ENCODE measurements at places on chromosomes 13 and 19.

GRCh38 chr13:99658261-99658991 is 157.2 kb downstream of the TM9SF2 start:
- DNase-seq: peak; percentile 54

GRCh38 chr19:18408053-18408476 is 10.6 kb upstream of the LRRC25 start:
- no peak for DNase-seq

GRCh38 chr13:39054112-39054511 is 15.9 kb downstream of the NHLRC3 start:
- DNase-seq: no peak

- peak; percentile 76 for DNase-seq
Observed at GRCh38 chr13:40776681-40777165, 5.7 kb upstream of the MRPS31 start.

- DNase-seq: no peak
Observed at GRCh38 chr13:43731296-43731695, 55.5 kb downstream of the ENOX1 start.

GRCh38 chr19:47839913-47840312 is 18.2 kb downstream of the CRX start:
- DNase-seq: no peak

DNA sequence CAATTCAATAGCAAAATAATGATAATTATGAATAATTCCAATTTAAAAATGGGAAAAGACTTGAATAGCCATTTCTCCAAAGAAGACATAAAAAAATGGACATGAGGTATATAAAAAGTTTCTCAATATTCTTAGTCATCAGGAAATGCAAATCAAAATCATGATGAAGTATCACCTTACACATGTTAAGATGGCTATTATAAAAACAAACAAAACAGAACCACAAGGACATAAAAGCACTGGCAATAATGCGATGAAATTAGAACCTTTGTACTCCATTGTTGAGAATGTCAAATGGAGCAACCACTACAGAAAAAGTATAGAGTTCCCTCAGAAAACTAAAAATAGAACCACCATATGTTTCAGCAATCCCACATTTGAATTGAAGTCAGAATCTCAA is 1186.1 kb downstream of the SLITRK5 start:
- peak; percentile 54 for DNase-seq

DNA sequence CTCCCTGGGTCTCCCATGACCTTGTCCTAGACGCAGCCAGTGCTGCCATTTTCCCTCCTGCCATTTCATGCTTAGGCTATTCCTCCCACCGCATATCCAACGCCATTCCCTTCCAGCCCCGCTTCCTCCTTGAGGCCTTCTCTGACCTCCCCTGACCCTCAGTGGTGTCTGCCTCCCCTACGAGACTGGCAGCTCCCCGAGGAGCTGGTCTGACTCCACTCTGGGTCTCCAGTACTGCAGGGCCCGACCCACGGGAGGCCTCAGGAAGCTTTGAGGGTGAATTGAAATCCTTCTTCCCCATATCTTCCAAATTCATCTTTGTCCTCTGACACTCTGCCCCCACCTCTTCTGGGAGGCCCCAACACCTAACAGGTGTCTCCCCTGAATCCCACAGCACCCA is 708 bp downstream of the KLK15 start:
- no peak for DNase-seq

DNA sequence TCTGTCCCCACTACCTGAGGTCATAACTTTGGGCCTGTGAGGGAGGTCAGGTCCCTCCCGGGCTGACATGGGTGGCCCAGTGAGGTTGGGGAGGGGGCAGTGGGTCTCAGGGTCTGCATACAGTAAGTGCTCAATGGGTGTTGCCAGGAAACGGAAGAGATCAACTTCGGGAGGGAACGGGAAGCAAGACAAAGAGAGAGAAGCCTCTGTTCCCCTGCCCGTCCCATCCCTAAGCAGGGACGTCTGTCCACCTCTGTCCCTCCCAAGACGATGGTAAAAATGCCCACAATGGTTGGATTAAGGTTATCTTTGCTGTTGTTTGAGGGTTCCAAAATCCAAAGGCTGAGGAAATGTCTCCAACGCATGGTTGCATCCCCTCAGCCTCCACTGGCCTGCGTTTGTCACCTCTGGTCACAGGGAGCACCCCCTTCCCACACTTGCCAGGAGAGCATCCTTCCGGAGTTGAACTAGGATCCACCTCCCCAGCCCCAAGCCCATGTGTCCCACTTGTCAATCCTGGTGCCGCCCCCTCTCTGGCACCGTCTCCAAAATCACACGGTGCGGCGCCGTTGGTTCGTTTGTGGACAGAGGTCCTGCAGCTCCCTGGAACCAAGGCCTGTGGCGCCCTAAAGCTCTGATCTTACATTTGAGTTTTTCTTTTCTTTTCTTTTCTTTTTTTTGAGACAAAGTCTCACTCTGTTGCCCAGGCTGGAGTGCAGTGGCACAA is 774 bp upstream of the HOMER3 start:
- DNase-seq: no peak

DNA sequence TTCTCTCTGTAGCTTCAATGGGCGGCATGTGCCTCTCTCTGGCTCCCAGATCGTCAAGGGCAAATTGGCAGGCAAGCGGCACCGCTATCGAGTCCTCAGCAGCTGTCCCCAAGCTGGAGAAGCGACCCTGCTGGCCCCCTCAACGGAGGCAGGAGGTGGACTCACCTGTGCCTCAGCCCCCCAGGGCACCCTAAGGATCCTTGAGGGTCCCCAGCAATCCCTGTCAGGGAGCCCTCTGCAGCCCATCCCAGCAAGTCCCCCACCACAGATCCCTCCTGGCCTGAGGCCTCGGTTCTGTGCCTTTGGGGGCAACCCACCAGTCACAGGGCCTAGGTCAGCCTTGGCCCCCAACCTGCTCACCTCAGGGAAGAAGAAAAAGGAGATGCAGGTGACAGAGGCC is 1.7 kb downstream of the POLR1G start:
- no peak for DNase-seq

GRCh38 chr19:18910801-18911436 is 8.3 kb downstream of the COPE start:
- DNase-seq: no peak

GRCh38 chr13:50701469-50701868 is 142.0 kb downstream of the DLEU7 start:
- no peak for DNase-seq

DNA sequence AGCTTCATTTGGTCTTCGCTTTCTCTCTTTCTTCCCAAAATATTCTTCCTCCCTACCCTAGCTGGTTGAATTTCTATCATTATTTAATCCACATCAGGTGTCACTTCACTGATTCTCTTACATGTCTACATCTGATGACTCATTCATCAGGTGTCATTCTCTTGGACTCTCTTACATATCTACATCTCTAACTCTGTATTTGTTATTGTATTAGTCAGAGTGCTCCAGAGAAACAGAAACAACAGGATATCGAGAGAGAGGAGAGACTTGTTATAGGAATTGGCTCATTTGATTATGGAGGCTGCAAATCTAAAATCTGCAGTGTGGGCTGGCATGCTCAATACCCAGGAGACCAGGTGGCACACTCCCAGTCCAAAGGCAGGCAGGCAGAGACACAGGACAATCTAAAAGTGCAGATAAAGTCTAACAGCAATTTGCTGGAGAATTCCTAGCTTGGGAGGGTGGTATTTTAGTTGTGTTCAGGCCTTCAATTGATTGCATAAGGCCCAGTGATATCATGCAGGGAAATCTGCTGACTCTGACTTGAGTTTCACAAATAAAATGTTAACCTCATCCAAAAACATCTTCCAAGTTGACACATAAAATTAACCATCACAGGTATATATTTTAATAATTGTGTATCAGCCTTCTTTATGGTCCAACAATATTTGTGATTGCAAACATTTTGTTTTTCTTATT is 541.4 kb upstream of the SLITRK5 start:
- peak; percentile 49 for DNase-seq

GRCh38 chr19:13087295-13087694 is 15.4 kb downstream of the LYL1 start:
- DNase-seq: no peak

GRCh38 chr13:66899955-66900354 is 330.2 kb downstream of the PCDH9 start:
- DNase-seq: no peak

GRCh38 chr13:102642475-102642874 is 45.7 kb downstream of the TPP2 start:
- DNase-seq: peak; percentile 31

GRCh38 chr19:35733180-35734125 is 8.8 kb downstream of the IGFLR1 start:
- no peak for DNase-seq

GRCh38 chr19:14775869-14776586 is 2.3 kb downstream of the ADGRE2 start:
- DNase-seq: no peak

- DNase-seq: peak; percentile 32
Observed at GRCh38 chr13:76884186-76884906, 1.9 kb downstream of the KCTD12 start.

DNA sequence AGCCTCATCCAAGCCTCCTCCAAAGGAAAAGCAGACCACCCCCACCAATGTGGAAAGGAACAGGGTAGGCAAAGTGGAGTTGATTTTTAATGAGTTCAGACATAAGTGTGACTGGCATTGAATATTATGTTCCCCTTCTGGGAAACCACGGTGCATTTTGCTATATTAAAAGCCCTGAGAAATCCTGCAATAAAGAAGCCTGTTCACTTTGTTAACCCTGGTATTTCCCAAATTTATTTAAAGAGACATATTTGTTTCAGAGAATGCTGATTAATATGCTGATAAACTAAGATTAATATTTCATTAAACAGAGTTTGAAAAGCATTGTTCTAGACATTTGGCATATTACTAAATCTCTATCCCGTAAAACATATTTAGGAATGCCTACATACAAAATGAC is 151.4 kb downstream of the FGF14 start:
- no peak for DNase-seq

- peak; percentile 99 for DNase-seq
Observed at GRCh38 chr13:113837560-113838355, 26.1 kb downstream of the GAS6 start.

GRCh38 chr13:26653310-26653709 is 95.8 kb downstream of the WASF3 start:
- DNase-seq: no peak

- DNase-seq: no peak
Observed at GRCh38 chr19:39194832-39195542, 1.8 kb upstream of the NCCRP1 start.

- peak; percentile 68 for DNase-seq
Observed at GRCh38 chr13:44219577-44220548, 153.8 kb upstream of the SERP2 start.

GRCh38 chr13:48334534-48335127 is 31.1 kb downstream of the RB1 start:
- peak; percentile 71 for DNase-seq

GRCh38 chr19:590396-590745 is 690 bp downstream of the HCN2 start:
- peak; percentile 45 for DNase-seq

DNA sequence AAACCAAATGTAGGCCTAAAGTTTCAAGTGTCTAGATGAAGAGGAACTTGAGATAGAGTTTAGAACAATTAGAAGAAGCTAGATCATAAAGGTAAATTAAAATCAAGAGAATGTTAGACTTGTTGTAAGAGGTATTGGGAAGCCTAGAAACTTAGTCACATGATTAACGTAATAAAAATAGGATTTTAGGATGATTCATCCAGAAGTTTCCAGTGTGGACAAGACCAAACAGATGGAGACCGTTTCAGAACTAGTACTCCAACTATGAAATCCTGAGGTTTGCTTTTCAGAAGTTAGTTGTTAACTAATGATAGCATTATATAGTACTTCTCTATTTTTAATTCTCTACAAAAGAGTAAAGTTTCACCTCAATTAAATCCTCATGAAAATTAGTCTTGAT is 104.9 kb downstream of the MZT1 start:
- no peak for DNase-seq

- no peak for DNase-seq
Observed at GRCh38 chr13:113452466-113452865, 822 bp downstream of the ADPRHL1 start.

DNA sequence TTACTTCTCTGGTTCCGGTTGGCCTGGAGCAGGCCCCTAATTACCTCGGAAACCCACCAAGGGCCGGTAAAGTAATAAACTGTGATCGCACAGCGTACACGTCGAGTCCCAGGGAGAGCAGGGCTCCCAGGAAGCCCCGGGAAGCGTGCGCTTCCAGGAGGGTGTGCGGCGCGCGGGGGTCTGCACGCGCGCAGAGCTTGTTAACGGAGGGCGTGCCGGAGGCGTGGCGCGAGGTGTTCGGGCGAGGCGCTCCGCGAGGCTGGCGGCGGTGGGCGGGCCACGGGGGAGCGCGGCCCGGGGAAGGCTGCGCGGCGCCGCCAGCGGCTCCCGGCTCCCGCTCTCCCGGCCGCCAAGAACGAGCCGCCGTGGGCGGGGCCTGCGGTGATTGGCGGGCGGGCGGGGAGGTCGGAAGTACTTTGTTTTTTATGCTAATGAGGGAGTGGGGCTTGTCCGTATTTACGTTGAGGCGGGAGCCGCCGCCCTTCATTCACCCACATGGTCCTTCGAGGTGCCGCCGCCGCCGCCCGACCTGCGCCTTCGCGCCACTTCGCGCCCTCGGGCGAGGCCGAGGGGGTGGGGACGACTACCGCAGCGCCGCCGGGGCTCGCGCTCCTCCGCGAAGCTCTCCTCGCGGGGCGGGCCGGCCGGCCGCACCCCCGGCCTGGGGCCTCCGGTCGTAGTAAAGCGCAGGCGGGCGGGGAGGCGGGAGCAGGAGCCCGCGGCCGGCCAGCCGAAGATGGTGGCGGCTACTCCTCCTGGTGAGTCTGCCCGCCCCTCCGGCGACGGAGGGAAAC is at the start of gene MIR17HG:
MIR17HG (plus strand) TSS at position 486 of the 794 bp plus-strand sequence.
- DNase-seq: peak; percentile 86

DNA sequence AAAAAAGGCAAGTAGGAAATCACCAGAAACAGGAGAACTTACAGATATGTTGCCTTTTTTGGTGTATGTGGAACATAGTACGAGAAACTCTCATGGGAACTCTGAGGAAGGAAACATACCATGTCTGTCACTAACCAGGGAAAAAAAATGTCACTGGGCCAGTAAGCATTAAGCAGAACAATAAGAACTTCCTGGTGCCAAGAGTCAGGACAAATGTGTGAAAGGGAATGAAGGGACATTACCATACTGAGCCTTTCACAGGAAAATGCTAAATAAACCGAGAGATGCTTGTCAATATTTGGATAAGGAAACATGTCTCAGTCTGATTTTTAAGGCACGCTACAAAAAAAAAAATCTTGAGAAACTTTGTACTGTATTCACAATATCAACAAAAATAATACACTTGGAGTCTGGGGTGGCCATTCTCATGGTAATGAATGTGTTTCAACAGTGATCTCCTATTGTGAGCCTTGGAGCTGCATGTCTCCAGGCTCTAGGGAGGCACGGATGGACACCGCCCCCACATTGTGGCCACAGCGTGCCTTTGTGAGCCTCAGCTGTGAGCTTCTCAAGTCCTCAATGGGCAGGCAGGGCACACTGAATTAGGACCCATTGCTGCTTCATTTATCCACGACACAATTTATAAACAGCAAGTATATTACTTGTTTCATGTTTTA is 113.0 kb upstream of the ARGLU1 start:
- no peak for DNase-seq

- no peak for DNase-seq
Observed at GRCh38 chr13:112092453-112092852, 25.5 kb downstream of the SOX1 start.

- no peak for DNase-seq
Observed at GRCh38 chr13:27775943-27776342, 16.3 kb upstream of the GSX1 start.
